Activated naive CD8-positive, alpha-beta T cell treated with anti-CD3 and anti-CD28 coated beads, Interleukin-2, amount 50 U/mL, for 16 hours (primary cell): ENCODE measurements at places on chromosomes 12 and 14.

DNA sequence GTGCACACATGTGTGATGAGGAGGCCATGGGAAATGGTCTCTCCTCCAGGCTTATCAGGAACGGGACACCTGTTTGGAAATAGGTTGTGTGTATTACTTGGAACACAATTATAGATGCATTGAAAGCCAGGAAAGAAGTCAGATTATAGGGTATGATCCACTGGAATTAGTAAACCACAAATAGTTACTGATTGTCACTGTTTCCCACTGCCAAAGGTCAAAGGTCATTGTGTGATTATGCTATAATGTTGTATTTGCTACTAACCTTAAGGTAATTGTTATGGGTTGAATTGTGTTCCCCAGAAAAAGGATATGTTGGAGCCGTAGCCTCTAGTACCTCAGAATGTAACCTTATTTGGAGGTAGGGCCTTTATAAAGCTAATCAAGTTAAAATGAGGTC is 129.9 kb upstream of the FBXO33 start:
- no peak for DNase-seq

DNA sequence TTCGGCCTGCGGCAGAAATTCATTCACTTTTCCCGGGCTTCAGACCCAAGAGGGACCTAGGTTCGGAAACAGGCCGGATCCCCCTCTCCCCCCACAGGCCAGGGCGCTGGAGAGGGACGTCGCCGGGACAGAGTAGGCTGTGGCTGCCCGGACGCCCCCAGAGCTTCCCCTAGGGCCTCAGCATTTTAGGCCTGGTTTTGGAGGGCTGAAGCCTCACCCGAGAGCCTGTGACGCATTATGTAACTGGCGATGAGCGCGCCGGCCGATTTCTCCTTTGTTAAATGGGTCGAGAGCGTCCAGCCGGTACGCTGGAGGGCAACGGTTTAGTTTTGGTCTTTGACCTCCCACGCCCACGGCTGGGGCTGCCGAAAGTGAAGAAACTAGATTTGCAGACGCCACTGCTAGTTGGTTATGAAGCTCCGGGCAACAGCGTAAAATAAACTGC is 657 bp downstream of the PEBP1 start:
- no peak for DNase-seq

DNA sequence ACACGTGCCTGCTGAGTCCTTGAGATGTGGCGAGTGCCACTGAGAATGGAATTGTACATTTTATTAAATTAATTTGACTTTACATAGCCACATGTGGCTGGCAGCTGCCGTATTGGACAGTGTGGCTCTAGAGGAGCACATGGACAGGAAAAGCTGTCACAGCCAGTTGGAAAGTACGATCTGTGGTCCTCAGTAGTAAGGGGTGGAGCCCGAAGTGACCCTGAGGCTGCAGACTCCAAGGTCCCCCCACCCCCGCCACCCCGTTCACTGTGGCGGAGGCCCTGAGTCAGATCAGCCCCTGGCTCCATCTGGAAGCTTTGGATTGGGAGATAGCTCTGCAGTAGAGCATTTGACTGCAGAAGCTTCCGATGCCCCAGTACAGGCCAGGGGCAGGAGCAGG is 25.8 kb upstream of the BEGAIN start:
- DNase-seq: no peak

DNA sequence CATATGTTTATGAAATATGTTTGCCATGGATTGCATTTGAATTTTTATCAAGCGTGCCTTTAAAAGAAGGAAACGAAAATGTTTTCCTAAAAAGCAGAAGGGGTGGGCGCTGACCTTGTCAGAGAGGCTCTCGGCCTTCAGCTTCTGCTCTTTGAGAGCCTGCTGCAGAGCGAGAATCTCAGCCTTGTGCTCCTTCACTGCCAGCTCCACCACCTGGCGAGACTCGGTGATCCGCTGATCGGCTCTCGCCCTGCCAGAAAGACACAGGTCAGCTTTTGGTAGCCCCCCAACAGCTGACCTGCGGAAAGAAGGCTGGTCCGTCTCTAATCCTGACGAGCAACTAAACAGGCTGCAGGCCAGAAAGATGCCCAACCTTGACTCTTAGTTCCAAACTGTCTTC is 62.4 kb downstream of the PRKAB1 start:
- no peak for DNase-seq

DNA sequence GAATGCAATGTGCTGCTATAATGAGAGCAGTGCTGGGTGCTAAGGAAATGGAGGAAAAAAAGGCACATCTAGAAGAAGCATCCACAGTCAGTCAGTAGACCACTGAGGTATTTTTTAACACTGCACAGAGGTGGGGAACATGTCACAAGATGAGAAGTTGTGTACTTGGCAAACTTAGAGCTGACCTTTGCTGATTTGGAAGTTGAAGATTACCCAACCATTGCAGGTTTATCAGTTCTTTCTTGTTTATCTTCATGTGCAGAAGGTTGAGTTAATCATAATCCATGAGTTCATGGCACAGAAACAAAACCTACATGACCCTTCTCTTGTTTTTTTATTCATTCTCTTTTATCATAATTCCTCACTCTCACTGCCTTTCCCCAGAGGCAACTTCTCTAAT is 3.2 kb upstream of the PAH start:
- DNase-seq: no peak

GRCh38 chr12:124765581-124766489 is 97.8 kb downstream of the SCARB1 start:
- no peak for DNase-seq

- no peak for DNase-seq
Measured at GRCh38 chr12:115260762-115261675, 577.0 kb upstream of the TBX3 start.

- DNase-seq: no peak
Measured at GRCh38 chr12:94815958-94816357, 165.6 kb upstream of the TMCC3 start.

- DNase-seq: no peak
Measured at GRCh38 chr14:100660882-100661635, 65.6 kb upstream of the DLK1 start.

GRCh38 chr14:105005929-105006830 is 14.7 kb downstream of the CDCA4 start:
- DNase-seq: no peak

DNA sequence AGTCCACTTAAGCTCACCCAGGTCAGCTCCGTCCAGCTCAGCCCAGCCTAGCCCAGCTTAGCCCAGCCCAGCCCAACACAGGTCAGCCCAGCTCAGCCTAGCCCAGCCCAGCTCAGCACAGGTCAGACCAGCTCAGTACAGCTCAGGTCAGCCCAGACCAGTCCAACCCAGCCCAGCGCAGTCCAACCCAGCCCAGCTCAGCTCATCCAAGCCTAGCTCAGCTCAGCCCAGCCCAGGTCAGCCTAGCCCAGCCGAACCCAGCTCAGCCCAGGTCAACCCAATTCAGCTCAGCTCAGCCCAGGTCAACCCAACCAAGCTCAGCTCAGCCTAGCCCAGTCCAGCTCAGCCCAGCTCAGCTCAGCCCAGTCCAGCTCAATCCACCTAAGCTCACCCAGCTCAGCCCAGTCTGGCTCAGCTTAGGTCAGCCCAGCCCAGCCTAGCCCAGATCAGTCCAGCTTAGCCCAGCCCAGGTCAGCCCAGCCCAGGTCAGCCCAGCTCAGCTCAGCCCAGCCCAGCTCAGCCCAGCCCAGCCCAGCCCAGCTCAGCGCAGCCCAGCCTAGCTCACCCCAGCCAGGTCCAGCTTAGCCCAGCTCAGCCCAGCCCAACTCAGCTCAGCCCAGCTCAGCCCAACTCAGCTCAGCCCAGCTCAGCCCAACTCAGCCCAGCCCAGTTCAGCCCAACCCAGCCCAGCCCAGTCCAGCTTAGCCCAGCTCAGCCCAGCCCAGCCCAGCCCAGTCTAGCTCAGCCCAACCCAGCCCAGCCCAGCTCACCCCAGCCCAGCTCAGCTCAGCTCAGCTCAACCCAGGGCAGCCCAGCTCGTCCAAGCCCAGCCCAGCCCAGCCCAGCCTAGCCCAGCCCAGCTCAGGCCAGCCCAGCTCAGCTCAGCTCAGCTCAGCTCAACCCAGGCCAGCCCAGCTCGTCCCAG is 184.0 kb downstream of the TMEM121 start:
- no peak for DNase-seq

DNA sequence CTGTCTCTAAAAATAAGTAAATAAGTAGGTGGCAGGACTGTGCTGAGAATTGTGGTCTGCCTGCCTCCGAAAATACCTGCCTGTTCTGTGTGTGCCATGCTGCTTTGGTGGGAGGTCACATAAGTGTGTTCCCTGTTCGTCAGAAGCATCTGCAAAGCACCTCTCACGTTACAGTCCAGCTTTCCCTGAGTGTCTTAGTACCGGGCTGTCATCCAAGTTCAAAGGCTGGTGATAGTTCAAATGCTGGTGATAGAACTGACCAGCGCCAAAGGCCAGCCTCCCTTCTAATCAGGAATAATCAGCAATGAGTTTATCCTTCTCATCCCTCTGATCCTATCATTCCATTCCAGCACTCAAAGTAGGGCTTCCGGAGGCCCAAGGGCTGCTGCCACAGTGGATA is 5.6 kb downstream of the CABP1 start:
- DNase-seq: no peak

DNA sequence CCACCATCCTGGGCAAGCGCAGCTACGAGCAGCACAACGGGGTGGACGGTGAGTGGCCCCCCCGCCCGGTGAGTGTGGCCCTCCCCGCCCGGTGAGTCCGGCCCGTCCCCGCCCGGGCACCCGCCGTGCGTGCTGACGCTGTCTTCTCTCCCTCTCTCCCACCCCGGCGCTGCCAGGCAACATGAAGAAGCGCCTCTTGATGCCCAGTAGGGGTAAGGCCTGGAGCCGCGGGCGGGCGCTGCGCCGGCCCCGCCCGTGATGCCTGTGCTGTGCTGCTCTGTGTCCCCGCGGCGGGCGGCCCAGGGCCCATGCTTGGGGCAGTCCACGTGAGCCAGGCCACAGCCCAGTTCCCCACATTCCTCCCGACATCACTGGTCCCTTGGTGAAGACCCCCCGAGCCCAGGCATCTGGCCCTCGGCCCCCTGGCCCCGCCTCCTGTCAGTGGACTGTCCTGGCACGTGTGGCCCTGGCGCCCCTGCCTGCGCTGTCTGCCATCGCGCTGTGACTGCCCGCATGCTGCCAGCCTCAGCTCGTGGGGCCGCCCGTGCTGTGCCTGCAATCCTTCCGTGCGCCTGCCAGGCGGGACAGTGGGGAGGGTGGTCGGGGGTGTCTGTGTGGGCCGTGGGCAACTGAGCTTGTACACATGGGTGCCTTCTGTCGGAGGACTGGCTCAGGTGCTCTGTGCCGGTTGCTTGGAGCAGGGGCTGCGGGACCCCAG is 7.9 kb upstream of the CRIP2 start:
- no peak for DNase-seq

GRCh38 chr12:84201976-84202375 is 710.6 kb downstream of the SLC6A15 start:
- DNase-seq: no peak

DNA sequence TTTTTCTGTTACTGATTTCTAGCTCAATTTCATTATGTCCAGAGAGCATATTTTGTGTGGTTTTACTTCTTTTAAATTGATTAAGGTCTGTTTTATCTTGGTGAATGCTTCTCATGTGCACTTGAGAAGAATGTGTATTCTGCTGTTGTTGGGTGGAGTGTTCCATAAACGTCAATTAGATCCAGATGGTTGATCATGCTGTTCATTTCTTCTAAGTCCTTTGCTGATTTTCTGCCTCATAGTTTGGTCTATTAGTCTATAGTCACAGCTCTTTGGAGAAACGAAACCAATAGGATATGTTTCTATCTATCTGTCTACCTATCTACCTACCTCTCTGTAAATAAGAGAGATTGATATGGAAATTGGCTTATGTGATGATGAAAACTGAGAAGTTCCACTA is 17.1 kb upstream of the ADGRD1 start:
- no peak for DNase-seq

GRCh38 chr12:132437943-132438700 is 51.8 kb upstream of the FBRSL1 start:
- no peak for DNase-seq

- DNase-seq: no peak
Measured at GRCh38 chr12:132335179-132335756, 5.9 kb upstream of the GALNT9 start.

- no peak for DNase-seq
Measured at GRCh38 chr12:62679608-62680007, 213.0 kb downstream of the MON2 start.

DNA sequence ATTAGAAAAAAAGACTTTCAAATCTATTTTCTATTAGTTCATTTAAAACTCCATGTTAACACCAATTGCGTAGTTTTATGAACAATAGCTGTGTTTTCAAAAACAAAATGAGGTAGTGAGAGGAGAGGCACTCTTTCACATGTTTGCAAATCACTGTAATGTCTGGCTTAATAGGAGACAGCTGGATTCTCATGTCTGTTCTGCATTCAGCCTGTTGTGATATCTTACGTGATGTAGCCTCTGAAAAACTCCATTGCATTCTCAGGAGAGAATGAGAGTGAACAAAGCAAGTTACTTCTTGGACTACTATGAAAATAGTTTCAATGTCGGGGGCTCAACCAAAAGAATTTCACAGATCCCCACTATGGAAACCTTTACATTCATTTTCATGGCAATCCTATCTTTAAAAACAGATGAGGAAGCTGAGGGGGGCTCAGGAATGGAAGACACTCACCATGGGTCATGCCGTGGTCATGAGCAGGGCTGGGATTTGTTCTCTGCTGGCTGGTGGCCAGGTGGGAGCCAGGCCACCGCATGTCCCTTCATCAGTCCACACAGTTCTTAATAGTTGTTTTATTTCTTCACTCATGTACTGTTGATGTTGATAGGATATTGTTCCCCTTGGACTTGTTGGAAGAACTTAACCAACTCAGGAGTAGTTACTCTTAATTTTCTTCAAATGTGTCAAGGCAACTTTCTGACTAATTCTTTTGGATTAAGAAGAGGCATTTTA is 346.2 kb upstream of the FAR2 start:
- DNase-seq: no peak

- no peak for DNase-seq
Measured at GRCh38 chr12:108457006-108457733, 57.9 kb upstream of the FICD start.

DNA sequence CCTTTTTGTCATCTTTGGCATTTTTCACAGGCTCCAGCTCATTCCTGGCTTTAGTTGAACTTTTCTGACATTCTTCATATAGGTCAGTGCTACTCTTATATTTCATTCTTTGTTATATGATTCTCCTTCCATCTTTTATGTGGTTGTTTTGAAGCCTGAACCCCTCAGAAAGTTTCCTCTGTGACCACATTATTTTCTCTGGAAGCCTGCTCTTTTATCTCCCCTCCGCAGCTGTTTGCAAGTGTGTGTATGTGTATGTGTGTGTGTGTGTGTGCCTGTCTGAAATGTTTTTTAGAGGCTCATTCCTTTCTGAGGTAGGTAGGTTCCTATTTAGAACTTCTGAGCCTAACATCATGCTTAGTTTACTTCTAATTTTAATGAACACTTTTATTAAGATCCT is 47.6 kb downstream of the ANO4 start:
- no peak for DNase-seq

- DNase-seq: no peak
Measured at GRCh38 chr12:49296836-49297694, 2.1 kb downstream of the PRPH start.

- DNase-seq: peak; percentile 49
Measured at GRCh38 chr12:104494137-104494792, 37.5 kb downstream of the CHST11 start.

DNA sequence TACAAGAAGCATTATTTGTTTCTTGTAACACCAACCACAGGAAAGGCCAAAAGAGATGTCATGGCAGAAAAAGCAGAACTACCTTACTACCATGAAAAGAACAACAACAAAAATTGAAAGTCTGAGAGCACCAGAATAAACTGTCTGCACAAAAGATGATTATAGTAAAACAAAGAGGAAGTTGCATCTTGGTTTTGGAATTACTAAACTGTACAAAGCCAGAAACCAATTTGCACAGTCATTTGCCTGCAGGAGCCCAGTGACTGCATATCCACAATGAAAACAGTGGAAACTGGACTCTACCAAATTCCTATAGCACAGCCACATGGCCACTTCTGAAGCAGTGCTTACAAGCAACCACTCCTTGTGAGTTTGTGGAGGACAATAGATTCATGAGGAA is 276.2 kb downstream of the SSPN start:
- DNase-seq: no peak
